ENCODE measurements at places on chromosomes 7 and 10.

DNA sequence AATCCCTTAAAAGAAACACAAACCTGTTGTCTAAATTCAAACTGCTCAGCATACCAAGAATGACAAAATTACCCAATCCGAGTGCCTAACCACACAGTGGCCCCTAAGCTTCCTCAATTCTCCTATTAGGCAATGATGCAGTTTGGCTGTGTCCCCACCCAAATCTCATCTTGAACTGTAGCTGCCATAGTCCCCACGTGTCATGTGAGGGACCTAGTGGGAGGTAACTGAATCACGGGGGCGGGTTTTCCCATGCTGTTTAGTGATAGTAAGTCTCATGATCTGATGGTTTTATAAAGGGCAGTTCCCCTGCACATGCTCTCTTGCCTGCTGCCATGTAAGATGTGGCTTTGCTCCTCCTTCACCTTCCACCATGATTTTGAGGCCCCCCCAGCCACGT lies 21.9 kb downstream of the PSAP start:
- no peak for DNase-seq

DNA sequence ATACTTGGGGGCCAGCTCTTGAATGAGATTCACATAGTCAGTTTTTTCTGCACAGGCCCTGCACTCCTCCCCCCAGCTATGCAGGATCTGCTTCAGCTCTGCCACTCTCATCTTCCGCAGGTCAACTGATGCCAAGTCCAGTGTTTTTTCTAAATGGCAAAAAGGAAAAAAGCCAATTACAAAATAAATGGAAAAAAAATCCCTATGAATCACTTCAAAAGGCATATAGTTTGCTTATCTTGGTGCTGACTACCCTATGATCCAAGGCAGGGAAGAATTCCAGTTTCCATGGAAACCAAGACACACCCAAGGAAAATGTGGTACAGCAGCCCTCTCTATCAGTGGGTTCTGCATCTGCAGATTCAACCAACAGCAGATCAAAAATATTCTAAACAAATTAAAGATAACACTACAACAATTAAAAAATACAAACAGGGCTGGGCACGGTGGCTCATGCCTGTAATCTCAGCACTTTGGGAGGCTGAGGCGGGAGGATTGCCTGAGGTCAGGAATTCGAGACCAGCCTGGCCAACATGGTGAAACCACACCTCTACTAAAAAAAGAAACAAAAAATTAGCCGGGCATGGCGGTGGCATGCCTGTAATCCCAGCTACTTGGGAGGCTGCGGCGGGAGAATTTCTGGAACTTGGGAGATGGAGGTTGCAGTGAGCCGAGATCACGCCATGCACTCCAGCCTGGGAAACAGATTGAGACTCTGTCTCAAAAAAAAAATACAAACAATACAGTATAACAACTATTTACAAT lies 17.6 kb downstream of the CDNF start:
- no peak for DNase-seq

- DNase-seq = no peak
Measured at GRCh38 chr7:91520645-91521044, 256.4 kb downstream of the FZD1 start.

DNA sequence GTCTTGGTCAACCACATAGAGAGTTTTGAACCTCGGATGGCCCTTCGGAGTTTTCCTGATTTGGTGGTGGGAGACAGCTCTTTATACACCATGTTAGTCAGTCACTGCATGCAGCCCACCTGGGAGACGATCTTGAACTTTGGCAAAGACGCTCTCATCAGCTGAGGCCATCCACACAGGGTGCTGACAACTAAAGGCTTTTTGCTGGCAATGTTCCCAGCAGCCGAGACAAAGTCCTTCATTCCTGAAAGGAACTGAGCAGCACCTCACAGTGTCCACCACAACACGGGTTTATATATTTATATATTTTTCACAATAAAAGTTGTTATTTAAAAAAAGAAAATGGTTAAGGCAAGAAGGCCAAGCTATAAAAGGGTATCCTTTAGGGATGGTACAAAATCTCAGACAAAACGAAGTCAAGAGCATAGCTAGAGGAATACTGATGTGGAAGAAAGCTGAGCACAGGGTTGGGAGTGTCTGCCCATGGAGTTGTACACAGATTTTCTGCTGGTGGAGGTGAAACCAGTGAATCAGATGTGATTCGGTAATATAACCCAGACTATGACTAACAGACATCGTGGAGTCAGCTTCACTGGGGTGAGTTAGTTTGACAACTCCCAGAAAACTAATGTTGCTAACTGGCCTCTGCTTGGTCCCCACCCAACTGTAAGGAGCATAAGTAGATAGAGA lies 27.4 kb upstream of the CAPZA2 start:
- no peak for DNase-seq

GRCh38 chr7:35755711-35756110 lies 45.1 kb upstream of the SEPTIN7 start:
- no peak for DNase-seq

DNA sequence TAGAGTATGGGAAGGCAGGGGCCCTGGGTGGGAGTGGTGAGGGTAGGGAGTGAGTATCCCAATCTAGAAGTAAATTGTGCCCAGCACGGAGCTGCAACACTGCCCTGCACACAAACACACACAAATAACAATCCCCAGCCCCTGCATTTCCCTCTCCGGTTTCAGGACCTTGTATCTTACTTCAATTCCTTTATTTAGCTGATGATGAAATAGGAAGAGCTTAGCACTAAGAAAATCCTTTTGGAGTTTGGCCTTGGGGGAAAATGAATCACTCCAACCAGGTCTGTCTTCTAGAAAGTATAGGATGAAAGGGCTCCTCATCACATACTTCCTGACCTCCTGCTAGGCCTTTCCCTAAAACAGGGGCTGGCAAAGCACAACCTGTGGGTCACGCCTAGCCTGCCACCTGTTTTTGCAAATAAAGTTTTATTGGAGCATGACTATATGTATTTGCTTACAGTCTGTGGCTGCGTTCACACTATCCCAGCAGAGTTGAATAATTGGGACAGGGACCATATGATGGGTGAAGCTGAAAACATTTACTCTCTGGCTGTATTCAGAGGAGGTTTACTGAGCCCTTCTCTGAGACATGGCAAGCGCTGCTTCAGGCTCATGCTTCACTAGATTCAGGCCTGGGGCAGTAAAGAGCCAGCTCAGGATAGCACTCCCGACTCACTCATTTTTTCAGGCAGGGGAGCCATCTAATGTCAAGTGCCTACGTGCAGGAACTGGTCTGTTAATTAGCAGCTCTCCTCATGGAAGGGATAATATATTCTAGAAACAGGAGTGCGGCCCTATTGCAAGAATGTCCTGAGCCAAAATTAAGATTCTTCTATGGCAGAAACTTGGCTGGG lies 111.0 kb downstream of the EGFR start:
- DNase-seq = no peak

DNA sequence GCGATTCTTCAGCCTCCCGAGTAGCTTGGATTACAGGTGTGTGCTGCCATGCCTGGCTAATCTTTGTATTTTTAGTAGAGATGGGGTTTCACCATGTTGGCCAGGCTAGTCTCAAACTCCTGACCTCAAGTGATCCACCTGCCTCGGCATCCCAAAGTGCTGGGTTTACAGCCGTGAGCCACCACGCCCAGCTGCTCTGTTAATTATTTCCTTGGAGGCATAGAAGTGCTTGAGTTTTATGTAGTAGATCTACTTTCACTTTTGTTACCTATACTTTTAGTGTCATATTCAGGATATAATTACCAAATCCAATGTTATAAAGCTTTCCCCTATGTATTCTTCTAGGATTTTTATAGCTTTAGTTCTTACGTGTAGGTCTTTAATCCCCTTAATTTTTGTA lies 1093.0 kb downstream of the GATA3 start:
- DNase-seq = no peak

DNA sequence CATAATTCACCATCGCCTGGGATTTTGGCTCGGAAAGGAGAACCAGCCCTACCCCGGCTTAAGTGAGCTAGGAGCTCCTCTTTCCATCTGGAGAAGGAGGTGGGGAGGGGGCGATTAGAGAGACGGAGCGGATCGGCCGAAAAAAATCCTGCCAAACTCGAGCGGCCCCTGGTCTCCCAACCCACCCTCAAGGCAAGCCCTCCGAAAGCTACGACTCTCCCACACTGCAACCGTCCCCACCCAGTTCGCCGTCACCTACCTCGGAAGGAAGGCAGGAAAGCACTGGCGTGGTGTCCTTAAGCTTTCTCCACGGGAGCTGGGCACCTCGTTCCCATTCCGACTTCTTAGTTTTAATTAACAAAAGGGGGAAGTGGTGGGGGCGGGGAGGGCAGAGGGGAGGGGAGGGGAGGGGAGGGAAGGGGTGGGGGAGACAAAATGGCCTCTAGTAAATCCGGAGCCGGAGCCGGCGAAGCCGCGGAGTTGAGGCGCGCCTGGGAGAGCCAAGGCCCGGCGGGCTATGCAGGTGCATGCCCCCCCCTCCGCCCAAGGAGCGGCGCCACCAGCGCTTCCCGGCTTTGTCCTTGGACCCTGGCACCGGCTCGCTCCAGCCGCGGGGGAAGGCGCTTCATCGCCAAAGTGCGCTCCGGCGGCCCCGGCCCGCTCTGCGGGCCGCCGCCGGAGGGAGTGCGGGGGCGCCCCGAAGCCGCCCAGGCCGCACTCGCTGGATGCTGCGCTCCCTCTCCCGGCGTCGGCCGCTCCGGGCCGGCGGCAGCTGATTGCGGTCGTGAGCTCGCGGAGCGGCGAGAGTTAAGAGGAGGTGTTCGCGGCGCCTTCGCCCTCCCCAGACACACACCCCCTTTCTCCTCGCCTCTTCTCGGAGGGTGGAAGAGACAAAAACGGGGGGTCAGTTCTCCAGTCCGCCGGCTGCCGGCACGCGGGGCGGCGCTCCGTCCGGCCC lies at the start of gene LRRC4:
Gene LRRC4 (minus strand): TSS at position 784 of the 958 bp plus-strand sequence. CDS start 797 bp downstream, outside the sequence.
- DNase-seq = no peak

GRCh38 chr10:114538181-114538906 lies 119.7 kb downstream of the ABLIM1 start:
- DNase-seq = no peak

DNA sequence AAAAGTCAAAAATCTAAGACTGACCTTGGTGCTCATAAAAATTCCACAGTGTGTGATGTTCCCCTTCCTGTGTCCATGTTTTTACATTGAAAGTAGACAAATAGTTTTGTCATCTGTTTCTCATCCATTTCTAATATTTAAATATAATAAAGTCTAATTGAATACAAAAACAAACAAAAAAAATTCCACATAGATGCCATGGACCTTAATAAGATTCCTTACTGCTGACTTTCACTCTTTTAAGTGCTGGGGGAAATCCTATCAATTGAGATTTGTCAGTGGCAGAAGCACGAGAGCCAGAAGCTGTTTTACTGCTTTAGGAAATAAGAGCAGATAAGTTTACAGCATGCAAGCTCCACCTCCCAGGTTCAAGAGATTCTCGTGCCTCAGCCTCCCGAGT lies 310.0 kb downstream of the ABCA13 start:
- no peak for DNase-seq

- DNase-seq = no peak
Measured at GRCh38 chr7:156177422-156178055, 365.3 kb upstream of the SHH start.

- no peak for DNase-seq
Measured at GRCh38 chr7:9645756-9646155, 1212.3 kb downstream of the NXPH1 start.

DNA sequence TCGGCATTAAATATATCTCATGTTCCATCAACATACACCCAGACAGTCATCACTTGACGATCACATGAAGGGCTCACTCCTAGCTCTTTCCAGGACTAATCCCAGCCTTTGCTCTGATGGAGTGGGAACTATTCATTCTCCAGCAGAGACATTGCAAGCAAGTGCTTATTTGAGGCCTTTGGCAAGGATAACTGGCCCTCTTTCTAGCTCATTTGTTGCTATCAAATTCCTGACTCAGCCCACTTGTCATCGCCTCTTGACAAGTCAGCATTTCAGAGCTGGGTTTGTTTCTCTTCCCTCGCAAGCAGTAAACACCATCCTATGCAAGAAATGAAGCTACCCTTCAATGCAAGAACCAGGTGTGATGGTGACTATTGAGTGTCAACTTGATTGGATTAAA lies 1165.7 kb upstream of the AUTS2 start:
- no peak for DNase-seq

GRCh38 chr7:50735333-50735732 lies 47.4 kb downstream of the GRB10 start:
- no peak for DNase-seq

- no peak for DNase-seq
Measured at GRCh38 chr7:22726907-22727713, at the start of gene IL6. Gene IL6, plus strand, starts transcription at chr7:22727200. Its CDS starts 63 bp downstream, at chr7:22727263.

GRCh38 chr7:33722383-33723101 lies 182.8 kb upstream of the BMPER start:
- DNase-seq = no peak

DNA sequence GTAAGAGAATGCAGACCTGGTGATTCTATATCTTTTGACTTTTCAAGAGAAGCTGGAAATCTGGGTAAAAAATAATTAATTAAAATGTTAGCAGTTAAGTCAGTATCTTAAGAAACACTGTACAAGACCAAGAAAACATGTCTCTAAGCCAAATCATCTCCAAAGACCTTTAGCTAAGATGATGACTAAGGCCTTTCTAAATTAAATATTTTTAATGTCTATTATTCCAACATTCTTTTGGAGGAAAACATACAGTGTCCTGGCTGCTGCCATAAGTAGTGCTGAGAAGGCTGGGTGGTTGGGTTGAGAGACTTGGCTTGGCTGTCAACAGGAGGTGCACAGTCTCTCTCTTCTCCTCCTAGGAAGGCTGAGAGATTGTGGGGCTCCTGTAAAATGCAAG lies 20.3 kb downstream of the STARD3NL start:
- DNase-seq = no peak

GRCh38 chr7:42672339-42672999 lies 239.4 kb downstream of the C7orf25 start:
- no peak for DNase-seq

DNA sequence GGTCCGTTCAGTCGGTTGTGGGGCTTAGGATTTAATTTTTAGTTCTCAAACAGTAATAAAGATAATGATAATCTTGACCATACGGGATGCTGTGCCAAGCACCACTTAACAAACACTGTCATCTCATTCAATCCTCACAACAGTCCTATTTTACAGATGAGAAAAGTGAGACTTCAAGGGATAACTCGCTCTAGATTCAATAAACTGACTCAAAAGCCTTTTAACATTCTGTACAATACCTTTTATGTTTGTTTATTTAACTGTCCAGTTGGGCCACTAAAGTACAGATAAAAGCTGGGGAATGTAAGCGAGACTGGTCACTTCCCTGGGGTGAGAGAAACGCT lies 437 bp upstream of the CFAP69 start:
- no peak for DNase-seq

- no peak for DNase-seq
Measured at GRCh38 chr7:74343281-74344131, 54.3 kb downstream of the CLIP2 start.

- no peak for DNase-seq
Measured at GRCh38 chr7:94325122-94325475, 69.6 kb upstream of the COL1A2 start.

GRCh38 chr10:126081841-126082466 lies 185.6 kb downstream of the FANK1 start:
- DNase-seq = no peak
